ENCODE measurements at places on chromosomes 6 and 20.

GRCh38 chr20:4870906-4871305 is 130.4 kb downstream of the SLC23A2 start:
- no peak for DNase-seq

DNA sequence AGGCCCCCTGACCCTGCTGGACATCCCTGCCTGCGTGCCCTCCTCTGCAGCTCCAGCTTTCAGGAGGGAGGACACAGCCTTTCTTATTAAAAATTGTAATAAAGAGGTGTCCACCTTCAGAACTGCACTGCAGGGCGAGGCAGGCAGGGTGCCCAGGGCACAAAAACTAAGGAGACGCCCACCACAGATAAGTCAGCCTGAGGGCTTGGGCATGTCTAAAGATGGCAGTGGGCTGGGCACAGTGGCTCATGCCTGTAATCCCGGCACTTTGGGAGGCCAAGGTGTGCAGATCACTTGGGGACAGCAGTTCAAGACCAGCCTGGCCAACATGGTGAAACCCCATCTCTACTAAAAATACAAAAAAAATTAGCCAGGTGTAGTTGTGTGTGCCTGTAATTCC is 7.0 kb upstream of the C20orf144 start:
- no peak for DNase-seq

GRCh38 chr20:50015636-50015992 is 32.8 kb downstream of the SNAI1 start:
- DNase-seq = no peak

GRCh38 chr6:34068462-34069044 is 77.3 kb downstream of the GRM4 start:
- no peak for DNase-seq

DNA sequence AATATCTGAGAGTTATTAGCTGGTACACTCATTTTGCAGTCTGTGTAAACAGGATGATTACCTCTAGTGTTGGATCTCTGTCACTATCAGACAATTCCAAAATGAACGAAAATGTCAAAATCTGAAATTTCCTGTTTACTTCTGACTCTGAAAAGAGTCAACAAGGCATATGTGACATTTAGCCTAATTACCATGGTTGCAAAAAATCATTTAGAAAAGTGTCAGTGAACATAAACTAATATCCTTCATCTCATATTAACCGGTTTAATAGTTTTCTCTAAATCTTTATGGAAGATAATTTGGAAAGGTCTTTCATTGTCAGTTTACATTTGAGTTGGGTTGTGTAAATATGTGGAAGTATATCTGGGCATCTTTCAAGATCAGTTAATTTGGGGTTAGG is 431.8 kb upstream of the HSF2 start:
- DNase-seq = no peak

DNA sequence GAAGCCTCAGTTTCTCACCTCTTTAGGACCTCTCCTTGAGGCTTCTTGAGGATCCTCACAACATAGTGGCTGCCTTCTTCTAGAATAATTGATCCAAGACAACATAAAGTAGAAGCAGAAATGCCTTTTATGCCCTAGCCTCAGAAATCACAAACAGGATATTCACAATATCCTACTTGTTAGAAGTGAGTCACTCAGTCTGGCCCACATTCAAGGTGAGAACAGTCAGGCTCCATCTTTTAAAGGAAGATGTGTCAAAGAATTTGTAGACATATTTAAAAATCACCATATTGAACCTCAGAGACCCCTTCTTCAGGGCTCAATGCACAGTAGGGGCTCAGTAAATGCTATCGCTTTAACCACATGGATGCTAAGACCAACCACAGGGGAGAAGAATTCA is 20.8 kb upstream of the FAM83D start:
- no peak for DNase-seq

- DNase-seq = peak; percentile 35
These were observed 37.9 kb upstream of the FUCA2 start for GRCh38 chr6:143549221-143549948.

DNA sequence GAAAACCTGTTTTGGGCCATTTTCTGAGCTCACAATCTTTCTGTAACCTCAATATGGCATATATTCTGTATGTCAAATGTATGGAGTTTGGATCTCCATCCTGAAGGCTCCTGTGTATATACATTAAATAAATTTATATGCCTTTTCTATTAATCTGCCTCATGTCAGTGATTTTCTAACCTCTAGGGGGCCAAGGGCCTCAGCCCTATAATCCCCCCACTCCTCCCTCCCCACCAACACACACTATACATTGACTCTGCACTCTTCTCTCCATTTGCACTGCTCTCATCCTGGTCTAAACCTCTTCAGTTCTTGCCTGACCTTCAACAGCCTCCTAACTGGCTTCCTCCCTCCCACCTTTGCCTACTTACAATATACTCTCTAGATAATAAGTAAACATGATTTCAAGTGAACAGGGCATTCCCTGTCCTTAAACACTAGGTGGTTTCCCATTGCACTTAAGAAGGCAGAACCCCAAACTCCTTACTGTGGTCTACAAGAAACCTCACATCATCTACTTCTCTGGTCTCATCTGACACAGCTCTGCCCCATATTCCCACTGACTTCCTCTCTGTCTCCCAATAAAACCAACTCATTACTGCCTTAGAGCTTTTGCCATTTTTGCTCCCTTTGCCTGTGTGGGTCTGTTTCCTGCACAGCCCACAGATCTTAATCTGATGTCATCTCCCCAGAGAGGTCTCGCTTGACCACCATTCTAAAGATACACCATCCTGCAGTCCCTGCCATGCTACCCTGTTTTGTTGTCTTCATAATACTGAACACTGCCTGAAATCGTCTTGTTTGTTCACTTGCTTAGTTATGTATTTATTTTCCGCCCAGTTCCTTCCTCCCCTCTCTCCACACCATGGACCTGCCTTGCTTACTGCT is 213.7 kb downstream of the SYNE1 start:
- no peak for DNase-seq

GRCh38 chr6:117617210-117618035 is 15.1 kb upstream of the GOPC start:
- no peak for DNase-seq

GRCh38 chr6:98525860-98526259 is 308.5 kb upstream of the POU3F2 start:
- DNase-seq = no peak

DNA sequence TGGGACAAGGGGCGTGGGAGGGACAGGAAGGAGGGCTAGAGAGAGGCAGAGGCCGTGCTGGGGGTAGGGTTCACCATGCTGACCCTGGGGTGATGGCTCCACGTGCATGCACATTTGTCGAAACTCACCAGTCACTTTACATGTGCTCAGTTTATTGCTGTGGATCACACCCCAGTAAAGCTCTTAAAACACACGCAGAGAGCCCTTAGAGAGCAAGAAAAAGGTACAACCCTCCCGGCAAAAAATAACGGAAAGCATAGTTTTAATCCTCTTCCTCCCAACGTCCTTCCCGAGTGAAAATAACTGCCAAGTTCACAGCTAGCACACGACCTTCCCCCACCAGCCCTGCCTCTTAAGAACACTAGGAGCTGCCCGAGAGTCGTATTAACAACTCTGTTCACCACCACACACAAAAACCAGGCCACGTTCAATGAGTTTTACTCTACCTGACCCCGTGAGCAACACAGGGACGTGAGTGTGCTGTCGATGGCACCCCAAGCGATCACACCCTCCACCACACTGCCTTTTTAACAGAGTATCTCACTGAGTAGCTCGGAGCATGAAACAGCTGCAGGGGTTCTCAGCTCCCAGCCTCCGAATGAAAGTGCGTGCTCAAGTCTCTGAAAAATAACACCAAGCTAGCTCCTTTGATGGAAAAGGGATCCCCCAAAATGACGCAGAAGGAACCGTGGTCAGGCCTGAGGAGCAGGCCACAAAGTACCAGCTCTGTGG is 39.7 kb downstream of the TAF4 start:
- DNase-seq = no peak

GRCh38 chr6:27183060-27183832 is 64.3 kb upstream of the PRSS16 start:
- no peak for DNase-seq

- DNase-seq = peak; percentile 47
These were observed 50.1 kb downstream of the PHF3 start for GRCh38 chr6:63685446-63686379.

DNA sequence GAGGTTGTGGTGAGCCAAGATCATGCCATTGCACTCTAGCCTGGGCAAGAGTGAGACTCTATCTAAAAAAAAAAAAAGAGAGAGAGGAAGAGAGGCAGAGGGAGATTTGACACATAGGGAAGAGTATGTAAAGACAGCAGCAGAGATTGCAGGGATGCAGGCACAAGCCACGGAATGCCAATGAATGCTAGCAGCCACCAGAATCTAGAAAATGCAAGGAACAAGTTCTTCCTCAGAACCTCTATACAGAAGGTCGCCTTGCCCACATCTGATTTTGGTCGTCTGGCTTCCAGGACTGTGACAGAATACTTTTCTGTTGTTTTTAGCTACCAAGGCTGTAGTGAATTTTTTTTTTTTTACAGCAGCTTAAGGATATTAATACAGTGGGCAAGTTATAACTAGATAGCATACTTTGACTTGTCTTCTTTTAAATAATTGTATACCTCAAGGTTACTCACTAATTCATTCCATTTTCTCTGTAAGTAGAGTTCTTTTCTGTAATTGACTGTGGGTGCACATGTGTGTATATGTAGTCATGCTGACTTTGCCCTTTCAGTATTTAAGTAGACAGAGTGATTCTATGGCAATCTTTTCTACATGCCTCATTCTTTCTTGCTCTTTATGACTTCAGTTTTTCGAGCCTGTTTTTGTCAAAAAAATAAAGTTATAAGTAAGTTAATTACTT is 402.2 kb downstream of the GJA1 start:
- DNase-seq = no peak

- no peak for DNase-seq
These were observed 102.5 kb downstream of the PRL start for GRCh38 chr6:22194188-22194921.

DNA sequence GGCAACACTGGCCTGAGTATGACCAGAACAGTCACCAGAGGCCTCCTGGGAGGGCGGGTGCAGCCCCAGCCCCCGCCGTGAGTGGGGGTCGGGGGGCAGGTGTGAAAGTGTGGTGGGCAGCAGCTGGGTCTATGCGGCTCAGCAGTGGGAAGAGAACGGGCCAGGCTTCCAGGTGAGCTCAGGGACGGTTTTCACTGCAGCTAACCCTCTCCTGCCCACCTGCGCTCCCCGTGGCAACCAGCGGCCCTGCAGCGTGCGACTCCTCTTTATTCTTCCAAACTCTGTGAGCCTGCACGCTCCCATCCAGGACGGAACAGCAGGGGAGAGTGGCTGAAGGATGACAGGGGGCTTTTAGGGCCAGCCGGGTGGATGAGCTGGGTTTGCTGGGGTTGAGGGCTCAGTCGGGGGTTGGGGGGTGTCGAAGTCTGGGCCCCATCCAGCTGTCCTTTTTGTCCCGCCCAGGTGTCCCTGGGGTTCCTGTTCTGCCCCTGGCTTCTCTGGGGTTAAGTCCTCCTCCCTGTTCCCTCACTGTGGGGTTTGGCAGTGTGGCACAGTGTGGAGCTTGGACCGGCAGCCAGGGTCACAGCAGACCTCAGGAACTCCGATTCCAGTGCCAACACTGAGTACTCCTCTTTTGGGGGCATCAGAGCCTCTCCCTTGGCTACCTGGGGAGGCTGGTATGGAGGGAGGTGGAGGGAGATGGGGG is 859 bp upstream of the BIRC7 start:
- no peak for DNase-seq

- DNase-seq = no peak
These were observed 61.1 kb upstream of the SCAF8 start for GRCh38 chr6:154672086-154672485.

DNA sequence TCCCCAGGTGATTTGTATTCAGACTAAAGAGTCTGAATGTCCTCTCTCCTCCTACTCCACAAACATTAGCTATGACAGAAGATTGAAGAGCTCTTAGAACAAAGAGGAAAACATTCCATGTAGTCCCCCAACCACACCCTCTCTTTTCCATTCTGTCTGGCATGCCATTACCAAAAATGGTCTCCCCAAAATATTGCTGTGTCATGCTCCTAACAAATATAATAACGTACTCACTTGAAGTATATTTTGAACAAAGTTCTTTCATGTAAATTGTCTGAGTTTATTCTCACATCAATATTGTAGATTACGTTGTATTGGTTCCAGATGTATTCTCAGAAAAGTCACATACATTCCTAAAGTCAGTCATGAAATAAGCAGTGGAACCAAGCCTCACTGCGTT is 467.3 kb upstream of the IRAK1BP1 start:
- no peak for DNase-seq

DNA sequence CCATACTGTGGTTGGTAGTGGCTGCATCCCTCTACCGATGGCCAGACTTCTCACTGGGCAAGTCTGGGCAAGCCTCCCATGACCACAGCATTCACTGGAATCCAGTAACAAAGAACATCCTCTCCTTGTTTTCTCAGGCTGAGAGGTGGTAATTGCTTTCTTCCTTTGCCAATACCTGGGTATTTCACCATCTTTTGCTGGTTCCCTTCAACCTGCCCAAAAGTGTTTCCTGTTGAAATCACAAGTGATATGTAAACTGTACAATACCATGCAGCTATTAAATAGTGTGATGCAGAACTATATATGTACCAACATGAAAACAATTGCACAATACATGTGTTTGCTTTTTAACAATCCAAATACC is at the start of gene PTCHD4:
PTCHD4 (minus strand) TSS at position 55 of the 364 bp plus-strand sequence. CDS start 42,240 bp downstream, outside the sequence.
- no peak for DNase-seq

DNA sequence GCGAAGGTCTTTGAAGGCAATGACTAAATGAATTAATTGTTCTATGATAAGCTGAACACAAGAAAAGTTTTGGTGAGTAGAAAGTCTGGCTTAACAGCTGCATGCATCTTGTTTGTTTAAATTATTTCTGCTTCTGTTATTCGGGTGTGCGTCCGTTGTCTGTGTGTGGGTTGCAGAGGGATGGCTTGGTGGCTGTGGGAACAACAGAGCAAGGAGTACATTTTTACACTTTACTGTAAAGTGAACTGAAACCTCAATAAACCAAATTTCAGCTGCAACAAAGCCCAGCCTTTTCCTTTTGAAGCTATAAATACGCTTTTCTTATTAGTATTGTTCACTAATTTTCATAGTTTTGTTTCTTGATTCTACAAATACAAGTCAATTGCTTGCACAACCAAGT is 3.5 kb upstream of the LAMP5 start:
- peak; percentile 80 for DNase-seq

DNA sequence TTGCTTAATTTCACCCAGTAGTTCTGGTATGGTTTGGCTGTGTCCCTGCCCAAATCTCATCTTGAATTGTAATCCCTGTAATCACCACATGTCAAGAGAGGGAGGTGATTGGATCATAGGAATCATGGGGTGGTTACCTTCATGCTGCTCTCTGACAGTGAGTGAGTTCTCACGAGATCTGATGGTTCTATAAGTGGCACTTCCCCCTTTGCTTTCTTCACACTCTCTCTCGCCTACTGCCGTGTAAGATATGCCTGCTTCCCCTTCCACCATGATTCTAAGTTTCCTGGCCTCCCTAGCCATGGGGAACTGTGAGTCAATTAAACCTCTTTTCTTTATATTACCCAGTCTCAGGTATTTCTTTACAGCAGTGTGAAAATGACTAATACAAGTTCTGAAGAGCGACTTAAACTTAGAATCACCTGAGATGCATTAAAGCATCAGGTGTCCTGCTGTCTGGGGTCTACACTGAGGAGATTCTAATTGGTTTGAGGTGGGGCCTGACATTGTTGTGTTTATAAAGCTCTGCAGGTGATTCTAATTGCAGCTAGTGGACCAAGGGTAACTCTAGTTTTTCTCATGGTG is 82.1 kb upstream of the DTNBP1 start:
- no peak for DNase-seq

Data from GM12864 (cell line).